Endothelial cell (in vitro differentiated cells): ENCODE measurements at places on chromosomes 2 and 18.

GRCh38 chr2:104620801-104621200 lies 233.1 kb upstream of the POU3F3 start:
- DNase-seq: no peak

GRCh38 chr2:169031202-169031601 lies at the start of gene ABCB11:
ABCB11 (minus strand) TSS chr2:169031324; CDS start chr2:169018125, 13,199 bp downstream.
- no peak for DNase-seq

DNA sequence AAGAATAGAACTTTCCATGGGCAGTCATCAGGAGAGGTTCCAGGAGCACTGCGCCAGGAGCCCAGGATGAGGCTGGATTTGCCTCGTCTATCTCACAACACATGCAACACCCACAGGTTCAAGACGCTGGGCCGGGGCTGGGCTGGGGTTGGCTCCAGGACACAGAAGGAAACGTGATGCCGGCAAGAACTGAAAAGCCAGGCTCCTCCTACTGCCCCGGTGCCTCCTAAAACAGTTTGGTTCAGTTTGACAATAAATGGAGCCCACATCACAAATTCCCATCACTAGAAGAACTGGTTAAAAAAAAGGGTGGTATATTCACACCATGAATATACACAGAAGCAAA lies 75.9 kb downstream of the INHBB start:
- no peak for DNase-seq

GRCh38 chr2:54073796-54074195 lies 41.6 kb upstream of the ACYP2 start:
- DNase-seq: no peak

DNA sequence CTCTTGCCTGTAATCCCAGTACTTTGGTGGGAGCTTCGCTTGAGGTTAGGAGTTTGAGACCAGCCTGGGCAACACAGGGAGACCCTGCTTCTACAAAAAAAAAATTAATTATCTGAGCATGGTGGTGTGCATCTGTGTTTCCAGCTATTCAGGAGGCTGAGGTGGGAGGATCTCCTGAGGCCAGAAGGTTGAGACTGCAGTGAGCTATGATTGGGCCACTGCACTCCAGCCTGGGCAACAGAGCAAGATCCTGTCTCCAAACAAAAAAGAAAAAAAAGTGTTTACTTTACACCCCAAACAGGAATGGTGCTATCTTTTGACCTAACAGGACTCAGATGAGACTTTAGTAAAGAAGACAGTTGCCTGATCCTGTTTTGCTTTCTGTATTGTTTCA lies 35.6 kb downstream of the MAL start:
- no peak for DNase-seq

DNA sequence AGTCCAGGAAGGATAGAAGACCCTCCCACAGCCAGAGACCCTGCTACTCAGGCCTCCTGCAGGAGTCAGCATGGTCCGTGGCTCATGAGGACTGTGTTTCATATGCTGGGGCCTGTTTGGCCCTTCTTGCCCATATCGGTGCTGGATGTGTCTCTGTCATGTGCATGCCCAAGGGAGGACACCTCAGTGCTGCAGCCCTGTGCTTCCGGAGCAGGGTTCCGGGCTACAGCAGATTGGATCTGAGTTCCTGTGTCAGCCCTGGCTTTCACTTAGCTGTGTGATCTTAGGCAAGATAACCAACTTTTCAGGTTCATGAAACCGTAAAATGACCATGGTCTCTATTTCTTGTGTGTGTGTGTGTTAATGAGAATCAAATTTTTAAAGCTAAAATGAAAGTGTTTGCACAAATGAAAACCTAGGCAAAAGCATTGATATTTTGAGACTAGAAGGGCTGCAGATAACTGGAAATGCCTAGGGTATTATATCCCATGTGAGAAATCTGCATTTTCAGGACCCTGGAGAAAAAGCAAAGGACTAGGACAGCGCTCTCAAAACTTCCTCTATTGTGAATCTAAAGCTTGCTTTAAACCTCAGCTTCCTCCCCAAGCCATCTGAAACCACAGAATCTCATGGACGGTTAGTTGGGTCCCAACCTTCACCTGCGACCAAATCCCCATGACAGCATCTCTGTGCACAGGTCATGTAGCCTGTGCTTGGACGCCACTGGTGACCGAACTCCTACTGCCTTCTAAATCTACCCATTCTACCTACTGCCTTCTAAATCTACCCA lies 58.8 kb upstream of the CAPN13 start:
- no peak for DNase-seq

DNA sequence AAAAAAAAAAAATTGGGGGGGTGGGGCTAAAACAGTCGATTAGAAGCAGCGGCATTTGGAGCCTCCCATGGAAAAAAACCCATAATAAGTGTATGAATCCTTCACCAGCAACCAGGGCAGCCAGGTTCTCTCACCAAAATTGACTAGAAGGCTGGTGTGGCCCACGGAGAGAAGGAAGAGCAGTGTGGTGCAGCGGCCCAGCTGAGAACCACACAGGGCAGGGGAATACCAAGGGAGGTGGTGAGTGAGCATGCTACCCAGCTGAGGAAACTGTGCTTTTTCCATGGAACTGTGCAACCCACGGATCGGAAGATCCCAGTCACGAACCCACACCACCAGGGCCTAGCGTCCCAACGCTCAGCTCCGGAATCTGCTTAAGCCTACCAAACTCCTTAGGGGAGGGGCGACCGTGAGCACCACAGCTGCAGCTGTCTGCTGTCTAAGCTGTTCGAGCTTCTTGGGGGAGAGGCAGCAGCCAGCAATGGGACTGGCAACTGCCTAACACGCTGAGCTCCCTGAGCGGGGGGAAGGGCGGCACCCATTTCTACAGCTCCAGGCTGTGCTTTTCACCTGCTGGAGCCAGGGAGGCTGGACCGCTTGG lies 1037.2 kb upstream of the ACVR2A start:
- DNase-seq: no peak

GRCh38 chr2:165863810-165864261 lies 69.8 kb upstream of the GALNT3 start:
- DNase-seq: no peak

GRCh38 chr2:112096098-112096497 lies 41.0 kb downstream of the TMEM87B start:
- DNase-seq: no peak

- no peak for DNase-seq
These were observed 1641.3 kb upstream of the SLC39A10 start for GRCh38 chr2:194015751-194016150.

DNA sequence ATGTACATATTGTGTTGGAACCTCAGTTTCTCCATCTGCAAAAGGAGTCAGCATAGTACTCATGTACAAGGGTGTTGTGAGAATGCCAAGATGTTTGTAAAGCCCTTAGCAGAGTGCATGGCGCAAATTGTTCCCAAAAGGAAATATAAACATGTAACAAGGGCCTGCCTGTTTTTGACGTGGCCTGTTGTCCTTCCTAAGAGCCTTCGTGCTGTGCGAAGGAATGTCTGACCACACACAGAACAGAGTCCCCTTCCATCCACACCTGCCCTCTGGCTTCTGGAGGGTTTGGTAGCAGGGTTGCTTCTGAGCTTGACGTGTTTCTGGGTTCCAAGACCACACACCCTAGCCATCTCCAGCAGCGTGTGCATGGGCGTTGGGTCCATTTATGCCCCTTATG lies 34.9 kb downstream of the CABLES1 start:
- DNase-seq: no peak

DNA sequence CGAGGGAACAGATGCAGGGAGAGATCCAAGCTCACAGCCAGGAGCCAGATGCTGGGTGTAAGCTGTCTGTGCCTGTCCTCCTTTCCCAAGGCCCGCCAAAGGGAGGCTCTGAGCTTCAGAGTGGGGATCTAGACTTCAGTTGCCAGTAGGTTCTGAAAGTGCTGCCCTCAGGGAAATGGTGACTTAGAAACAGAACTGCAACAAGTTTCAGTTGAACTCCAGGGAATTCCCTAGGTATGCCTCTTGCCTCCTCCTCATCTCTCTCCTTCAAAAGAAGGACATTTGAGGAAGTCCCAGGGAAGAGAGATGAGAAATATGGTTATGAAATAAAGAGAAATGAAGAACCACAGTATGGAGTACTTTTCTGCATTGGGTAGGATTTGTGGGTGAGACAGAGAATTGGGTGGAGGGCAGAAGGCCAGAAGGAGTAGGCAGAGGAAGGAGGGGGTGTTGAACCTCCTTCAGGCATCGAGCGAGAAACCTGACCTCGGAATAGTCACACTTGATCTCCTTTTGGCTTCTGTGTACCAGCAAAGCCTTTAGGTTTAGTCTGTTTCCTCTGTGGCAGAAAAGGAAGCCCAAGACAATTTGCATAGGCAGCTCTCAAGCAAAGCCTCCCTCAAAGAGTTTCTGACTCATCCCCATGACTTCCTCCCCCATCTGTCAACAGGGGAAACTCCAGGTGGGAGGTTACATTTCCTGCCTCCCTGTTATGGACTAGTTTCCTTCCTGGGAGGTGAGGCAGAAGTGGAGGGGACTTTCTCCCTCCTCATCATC lies 45.7 kb downstream of the QPCT start:
- peak; percentile 13 for DNase-seq

DNA sequence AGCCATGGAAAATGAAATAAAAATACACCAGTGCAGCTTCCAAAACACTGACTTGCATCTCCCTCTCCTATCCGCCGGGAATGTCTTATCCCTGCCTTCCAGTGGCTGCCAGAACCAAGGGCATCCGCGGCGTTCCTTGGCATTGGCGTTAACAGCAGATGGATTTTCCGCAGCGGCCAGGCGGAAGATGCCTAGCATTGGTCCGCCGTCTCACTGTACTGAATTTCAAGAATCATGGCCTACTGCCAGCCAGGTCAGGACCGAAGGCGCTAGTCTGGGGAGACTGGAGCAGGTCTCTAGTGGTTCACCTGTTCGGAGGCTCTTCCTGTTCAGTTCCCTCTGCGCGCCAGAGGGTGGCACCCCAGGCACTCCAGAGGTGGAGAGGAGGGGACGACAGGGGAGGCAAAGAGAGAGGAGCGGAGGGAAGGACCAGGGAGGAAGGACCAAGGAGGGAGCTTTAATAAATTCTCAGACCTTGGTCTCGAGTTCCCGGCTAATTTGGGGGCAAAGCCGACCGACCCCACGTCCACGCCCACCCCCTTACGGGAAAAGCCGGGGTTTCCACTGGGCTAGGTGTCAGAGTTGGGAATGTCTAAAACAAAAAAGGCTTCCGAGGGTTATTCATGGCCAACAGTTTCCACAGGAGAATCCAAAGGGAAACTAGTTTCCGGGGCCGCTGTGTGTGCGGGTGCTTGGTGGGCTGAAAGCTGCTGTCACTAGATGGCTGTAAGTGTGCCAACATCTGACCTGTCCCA lies 3.7 kb upstream of the BCL2L11 start:
- DNase-seq: peak; percentile 70

- DNase-seq: no peak
These were observed 69.3 kb downstream of the NCKAP5 start for GRCh38 chr2:133498662-133499585.

DNA sequence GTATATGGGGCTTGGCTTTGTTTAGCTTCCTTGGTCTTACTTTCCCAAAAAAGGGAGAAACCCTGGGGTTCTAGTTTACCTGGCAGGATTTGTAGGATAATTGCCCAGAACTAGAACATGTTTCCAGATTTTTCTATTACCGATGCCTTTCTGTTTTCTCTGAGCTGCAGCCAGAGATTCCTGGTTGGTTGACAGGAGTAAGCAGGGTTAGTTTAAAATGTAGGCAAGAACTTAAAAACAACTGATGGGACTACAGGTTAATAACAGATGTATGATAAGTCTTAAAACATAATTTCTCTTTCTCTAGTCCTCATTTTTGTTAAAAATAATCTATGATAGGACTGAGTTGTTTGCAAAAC lies 38.9 kb upstream of the GMCL1 start:
- no peak for DNase-seq

DNA sequence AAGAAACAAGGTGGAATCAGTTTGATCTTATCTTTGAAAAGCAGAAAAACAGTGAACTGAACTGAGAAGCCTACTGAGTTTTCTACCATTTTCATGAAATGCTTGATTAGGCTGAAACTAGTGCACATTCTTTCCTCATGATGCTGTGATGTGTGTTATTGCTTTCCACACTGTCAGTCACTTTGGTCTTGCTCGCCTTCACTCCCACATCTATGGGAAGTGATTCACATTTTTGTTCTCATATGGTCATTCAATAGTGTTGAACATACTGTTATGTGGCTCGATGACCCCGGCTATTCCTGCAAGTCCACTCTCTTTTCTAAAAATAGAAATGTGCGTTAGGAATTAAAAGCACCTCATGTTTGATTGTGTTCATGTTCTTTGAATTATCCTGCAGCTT lies 129.7 kb downstream of the TGIF1 start:
- DNase-seq: no peak

DNA sequence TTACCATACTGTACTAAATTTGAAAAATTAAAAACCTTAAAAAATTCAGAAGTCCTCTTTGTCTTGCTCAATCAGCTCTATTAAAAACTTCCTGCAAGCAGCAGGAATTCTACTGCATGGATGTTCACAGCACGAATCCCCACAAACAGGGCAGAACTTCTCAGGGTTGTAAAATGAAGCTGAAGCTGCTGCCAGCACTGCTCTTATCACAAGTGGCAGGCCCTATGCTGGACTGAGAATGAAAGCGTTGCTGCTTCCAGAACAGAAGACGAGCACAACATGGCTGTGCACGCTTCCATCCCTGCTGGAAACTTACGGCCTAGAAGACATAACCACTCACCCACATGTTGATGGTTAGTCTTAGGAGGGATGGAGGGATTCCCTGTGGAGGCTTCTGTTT lies 134.0 kb downstream of the RAB3GAP1 start:
- no peak for DNase-seq

- peak; percentile 1 for DNase-seq
These were observed 23.4 kb upstream of the TNS1 start for GRCh38 chr2:218026244-218026643.

- DNase-seq: no peak
These were observed 33.1 kb downstream of the ZNF407 start for GRCh38 chr18:74630804-74631203.

DNA sequence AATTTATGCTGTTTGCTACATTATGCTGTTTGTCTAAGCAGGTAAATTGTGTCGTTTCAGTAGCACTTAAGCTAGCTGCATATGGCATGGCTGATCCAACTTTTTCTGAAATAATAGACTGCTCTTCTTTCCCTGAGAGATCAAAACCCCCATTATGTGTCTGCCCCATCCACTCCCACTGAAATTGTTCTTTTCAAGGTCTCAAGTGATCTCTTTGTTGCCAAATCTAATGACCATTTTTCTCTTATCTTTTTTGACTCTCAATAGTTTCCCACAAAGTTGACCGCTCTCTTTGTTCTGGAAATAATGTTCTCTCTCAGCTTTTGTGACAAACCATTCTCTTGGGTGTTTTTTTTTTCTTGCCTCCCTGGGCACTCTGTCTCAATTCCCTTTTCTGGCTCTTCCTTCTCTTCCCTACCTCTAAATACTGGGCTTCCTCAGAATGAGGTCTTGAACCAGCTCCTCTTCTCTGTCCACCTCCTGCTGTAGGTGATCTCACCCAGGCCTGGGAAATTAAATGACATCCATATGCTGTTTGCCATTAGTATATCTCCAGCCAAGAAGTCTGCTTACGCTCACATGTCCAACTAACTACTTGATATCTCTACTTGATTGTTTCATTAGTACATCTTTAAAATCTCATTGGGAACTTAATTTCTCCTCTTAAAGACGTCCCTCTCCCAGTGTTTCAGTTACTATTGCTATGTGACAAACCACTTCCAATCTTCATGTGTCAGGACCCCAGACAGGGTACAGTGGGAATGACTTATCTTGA lies 107.3 kb upstream of the TLK1 start:
- DNase-seq: no peak
